Hindlimb muscle (tissue), 1 donor: ENCODE measurements at places on chromosomes 11 and 22. TPM values are rescaled to one million over a fixed set of nuclear protein-coding genes. Genes with fewer than 3 reads are reported as not detected.

HTR3A gene
- polyA plus RNA-seq, result not detected

DNA sequence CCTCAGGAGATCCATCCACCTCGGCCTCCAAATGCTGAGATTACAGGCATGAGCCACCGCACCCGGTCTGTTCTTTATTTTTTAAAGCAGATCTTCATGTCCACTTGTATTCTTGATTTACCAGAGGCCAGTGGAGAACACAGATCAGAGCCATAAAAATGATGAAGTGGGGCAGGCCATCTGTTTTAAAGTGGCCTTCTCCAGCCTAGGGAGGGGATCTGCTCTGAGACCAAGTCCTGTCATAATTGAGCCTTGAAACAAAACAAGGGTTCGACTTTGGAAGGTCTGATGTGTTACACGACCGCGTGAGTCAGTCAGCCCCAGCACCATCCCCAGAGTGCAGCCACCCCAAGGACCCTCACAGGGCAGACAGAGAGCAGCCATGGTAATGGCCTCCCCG lies 27.5 kb downstream of the ABCC8 start:
- DNase-seq, result no peak

GRCh38 chr11:79018371-79018849 lies 422.4 kb downstream of the TENM4 start:
- no peak for DNase-seq

- DNase-seq, result no peak
These were observed 17.3 kb upstream of the OOSP4B start for GRCh38 chr11:59999691-60000090.

GRCh38 chr22:50227579-50228215 lies 17.1 kb downstream of the TUBGCP6 start:
- DNase-seq, result no peak

GRCh38 chr11:44923806-44924205 lies 26.9 kb downstream of the TP53I11 start:
- DNase-seq, result no peak

- DNase-seq, result no peak
These were observed 20.9 kb upstream of the KIAA0930 start for GRCh38 chr22:45261407-45262088.

GRCh38 chr11:72676861-72677341 lies 2.7 kb upstream of the PDE2A start:
- peak; percentile 75 for DNase-seq

DNA sequence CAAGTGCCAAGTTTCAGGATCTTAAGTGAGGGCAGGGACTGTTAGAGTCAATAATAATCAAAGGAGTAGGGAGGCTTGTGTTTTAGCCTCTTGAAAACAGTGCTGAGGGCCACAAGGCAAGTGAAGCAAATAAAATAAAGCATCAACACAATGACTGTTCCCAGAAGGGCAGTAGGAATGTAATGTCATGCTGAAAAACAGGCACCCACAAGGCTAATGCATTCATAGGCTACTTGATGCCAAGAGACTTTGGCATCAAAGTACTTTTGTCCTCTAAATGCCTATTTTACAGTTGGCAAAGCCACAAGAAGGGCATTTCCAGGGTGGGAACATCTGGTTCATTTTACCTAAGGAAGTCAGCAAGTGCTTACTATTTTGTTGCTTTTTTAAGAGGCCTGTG lies 22.9 kb downstream of the RAB39A start:
- DNase-seq, result no peak

GRCh38 chr11:32332990-32333319 lies 102.4 kb downstream of the WT1 start:
- no peak for DNase-seq

DNA sequence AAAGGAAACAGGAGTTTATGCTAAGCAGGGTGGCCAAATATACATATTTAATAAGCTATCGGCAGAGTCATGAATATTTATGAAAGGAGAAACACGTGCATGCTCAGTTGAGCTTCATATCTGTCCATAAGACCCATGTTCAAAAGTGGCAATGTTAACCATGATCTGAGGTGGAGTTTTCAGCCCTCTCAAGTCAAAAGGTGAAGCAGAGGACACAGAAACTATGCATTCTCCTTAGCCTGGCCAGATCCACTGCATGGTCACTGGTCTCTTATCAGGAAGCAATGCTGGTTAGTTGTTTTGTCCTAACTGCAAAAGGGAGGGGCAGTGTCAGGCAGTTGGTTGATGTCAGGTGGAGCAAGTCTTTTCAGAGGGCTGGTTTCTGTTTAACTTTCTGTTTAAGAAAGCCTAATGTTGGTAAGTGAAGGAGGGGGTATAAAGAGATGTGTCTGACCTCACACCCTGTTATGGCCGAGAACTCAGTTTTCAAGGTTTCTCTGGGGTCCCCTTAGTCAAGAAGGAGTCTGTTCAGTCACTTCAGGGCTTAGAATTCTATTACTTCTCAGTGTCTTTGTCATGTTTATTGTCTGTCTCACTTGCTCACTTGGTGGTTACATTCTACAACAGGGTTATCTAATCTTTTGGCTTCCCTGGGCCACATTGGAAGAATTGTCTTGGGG lies 5.5 kb upstream of the SELENOH start:
- no peak for DNase-seq

DNA sequence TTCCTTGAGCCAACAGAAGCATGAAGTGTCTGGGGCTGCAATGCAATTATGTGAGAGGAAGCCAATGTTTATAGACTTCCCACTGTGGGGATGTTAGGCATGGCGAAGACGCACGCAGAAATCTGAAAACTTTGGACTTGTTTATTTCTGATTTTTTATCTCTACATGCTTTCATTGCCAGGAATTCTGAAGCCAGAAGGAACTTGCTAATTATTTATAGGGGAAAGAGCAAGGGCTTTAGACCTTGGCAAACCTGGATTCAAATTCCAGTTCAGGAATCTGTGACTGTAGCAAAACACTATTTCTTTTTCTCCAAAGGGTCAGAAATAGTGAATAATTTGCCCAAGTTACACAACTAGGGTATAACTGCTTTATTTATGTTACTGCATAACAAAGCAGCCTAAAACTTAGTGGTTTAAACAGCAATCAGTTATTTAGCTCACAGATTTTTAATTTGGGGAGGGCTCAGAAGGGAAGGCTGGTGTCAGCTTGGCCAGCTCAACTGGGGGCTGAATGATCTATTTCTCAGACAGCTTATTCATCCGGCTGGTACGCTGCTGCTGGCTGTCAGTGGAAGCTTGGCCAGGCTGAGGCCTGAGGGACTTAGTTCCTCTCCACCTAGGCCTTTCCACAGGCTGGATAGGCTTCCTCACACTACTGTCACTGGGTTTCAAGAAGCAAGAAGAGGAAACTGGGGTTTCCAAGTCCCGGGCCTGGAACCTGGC lies 1.9 kb upstream of the OR6Q1 start:
- DNase-seq, result no peak

GRCh38 chr22:29115682-29116288 lies 43.0 kb downstream of the KREMEN1 start:
- DNase-seq, result no peak

DNA sequence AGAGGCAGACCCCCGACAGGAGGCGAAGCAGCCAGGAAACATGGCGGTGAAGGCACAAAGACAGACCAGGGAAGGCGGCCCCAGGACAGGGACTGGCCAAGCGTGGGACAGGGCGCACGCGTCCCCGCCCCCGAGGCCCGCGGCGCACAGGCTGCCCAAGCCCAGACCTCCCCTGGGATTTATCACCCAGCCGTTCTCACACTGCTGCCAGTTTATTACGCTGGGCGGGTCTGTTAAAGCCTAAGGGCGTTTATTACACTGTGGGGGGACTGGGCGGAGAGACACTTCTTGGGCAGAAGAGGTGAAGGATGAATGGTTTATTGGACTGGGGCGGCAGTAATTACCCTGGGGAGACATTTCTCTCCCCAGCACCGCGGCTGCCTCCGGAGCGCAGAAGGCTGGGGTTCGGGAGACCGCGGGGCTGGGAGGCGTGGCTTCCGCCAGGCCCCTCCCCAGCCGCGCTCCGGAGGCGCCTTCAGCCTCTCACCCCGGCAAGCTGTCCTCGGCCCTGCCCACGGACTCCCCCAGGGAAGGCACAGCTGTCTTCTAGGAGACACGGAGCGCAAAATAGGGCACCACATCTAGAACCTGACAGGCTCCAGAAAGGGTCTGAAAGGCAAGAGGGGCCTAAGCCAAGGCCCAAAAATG lies 47.1 kb downstream of the SLC22A12 start:
- DNase-seq, result no peak

DNA sequence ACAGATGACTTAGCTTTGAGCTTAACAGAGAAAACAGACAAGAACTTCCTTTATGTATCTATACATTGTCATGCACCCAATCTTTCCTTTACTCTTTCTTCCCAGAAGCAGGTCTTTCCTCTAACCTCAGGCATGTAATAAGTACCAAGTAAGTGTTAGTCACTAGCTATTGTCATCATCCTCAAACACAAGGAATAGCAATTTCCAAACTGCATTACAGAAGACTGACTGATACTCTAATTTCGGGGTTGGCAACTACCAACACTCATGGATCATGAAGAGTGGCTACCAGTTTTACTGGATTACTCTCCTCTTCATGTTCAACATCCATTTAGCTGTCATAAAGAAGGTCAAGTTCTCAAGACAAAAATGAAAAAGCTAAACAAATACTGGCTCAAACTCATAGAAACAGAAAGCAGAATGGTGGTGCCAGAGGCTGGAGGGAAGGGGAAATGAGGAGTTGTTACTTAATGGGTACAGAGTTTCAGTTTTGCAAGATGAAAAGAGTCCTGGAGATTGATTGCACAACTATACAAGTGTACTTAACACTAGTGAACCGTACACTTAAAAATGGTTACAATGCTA lies 111.6 kb downstream of the SIK3 start:
- no peak for DNase-seq

PGAP2 gene
- 25.3 TPM for polyA plus RNA-seq

GRCh38 chr11:104291646-104292045 lies 127.7 kb upstream of the PDGFD start:
- no peak for DNase-seq

RIMBP3B gene
- polyA plus RNA-seq, result not detected

DNA sequence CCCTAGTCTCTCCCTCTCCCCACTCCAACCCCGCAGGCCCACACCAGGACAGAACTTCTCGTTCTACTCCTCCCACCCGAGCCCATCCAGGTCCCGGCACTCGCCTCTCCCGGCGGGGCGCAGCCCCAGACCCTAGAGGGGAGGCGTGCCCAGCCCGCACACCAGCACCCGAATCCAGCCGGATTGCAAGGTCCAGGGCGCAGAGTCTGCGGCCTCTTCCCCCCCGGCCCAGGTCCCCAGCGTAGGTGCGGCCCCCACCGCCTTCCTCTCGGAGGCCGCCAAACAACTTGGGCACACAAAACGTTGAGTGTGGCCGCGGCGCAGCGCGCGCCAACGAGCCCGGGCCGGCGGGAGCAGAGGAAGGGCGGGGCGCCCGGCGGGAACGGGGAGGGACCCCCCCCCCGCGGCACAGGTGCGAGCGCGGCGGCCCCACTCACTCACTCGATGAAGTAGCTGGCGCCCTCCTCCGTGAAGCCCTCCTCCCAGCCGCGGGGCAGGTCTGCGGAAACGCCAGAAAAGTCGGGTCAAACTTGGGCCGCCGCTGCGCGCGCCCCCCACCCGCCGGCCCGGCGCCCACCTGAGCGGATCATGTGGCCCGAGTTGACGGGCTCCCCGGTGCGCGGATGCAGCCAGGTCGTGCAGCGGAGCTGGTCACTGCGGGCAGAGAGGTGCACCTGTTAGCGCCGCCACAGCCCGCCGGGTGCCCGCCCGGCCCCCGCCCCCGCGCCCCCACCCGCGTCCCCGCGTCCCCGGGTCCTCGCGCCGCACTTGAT lies 480 bp downstream of the PLEKHA7 start:
- DNase-seq, result peak; percentile 8

ART1 gene
- polyA plus RNA-seq, result 7.6 TPM

- no peak for DNase-seq
These were observed 1260.4 kb upstream of the RAG2 start for GRCh38 chr11:37858398-37858797.

GRCh38 chr22:24542641-24543040 lies 12.3 kb downstream of the GUCD1 start:
- no peak for DNase-seq

GRAP2 gene
- 0.79 TPM for polyA plus RNA-seq

- peak; percentile 3 for DNase-seq
These were observed 21.2 kb downstream of the TTC28 start for GRCh38 chr22:28658448-28658847.

GRCh38 chr11:32510039-32510438 lies 73.6 kb upstream of the EIF3M start:
- no peak for DNase-seq
